Activated CD4-positive, alpha-beta memory T cell treated with anti-CD3 and anti-CD28 coated beads for 36 hours (primary cell): ENCODE measurements at places on chromosomes 16 and 17.

GRCh38 chr17:4932756-4933155 is 679 bp downstream of the GP1BA start:
- DNase-seq = no peak
- no peak overlapping the region for H3K4me3 ChIP-seq
- peaks cover 13% of the 10 kb centered on the region for H3K4me1 ChIP-seq
- peaks cover 7% of the 10 kb centered on the region for H3K36me3 ChIP-seq

GRCh38 chr17:81550285-81550684 is 1.9 kb downstream of the FAAP100 start:
- H3K4me3 ChIP-seq = peak overlapping the region; percentile 83
- peaks cover 33% of the 10 kb centered on the region for H3K4me1 ChIP-seq
- H3K27me3 ChIP-seq = no peaks in the 10 kb centered on the region
- H3K27ac ChIP-seq = no peak overlapping the region
- no peak for DNase-seq

DNA sequence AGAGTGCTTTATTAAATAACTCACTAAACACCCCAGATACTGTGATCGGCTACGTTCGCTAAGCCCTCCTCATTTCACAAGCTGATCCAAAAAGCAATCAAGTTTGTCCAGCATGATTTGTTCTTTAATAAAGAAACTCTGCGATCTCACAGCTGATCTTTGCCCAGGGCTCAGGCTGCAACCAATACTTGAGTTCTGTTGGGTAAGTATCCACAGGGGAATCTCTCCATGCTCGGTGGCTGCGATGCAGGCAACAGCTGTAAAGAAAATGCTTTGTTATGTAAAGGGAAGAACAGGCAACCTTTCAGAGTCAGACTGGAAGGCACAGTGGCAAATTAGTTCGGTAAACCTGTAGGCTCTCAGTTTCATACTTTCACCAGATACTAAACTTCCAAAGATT is 67.5 kb downstream of the SHISA6 start:
- no peaks in the 10 kb centered on the region for H3K27me3 ChIP-seq
- DNase-seq = no peak
- H3K27ac ChIP-seq = no peak overlapping the region
- no peaks in the 10 kb centered on the region for H3K4me1 ChIP-seq

- DNase-seq = peak; percentile 63
- peak overlapping the region; percentile 100 for H3K4me3 ChIP-seq
- peak overlapping the region; percentile 100 for H3K27ac ChIP-seq
- H3K4me1 ChIP-seq = peaks cover 52% of the 10 kb centered on the region
- peaks cover 47% of the 10 kb centered on the region for H3K36me3 ChIP-seq
- no peaks in the 10 kb centered on the region for H3K27me3 ChIP-seq
Measured at GRCh38 chr17:45224671-45225050, 3.0 kb downstream of the FMNL1 start.
